Femur (tissue), 1 donor: ENCODE measurements at places on chromosomes 7 and 10.
A peak's percentile ranks its signal among the peaks of the same experiment; 100 is the strongest.

- DNase-seq: peak; percentile 56
These were observed 4.4 kb upstream of the ABHD11 start for GRCh38 chr7:73742753-73743641.

- DNase-seq: no peak
These were observed 1.4 kb downstream of the WNT16 start for GRCh38 chr7:121330053-121330833.

GRCh38 chr10:132869621-132870020, 72.7 kb downstream of the CFAP46 start:
- DNase-seq: peak; percentile 2

DNA sequence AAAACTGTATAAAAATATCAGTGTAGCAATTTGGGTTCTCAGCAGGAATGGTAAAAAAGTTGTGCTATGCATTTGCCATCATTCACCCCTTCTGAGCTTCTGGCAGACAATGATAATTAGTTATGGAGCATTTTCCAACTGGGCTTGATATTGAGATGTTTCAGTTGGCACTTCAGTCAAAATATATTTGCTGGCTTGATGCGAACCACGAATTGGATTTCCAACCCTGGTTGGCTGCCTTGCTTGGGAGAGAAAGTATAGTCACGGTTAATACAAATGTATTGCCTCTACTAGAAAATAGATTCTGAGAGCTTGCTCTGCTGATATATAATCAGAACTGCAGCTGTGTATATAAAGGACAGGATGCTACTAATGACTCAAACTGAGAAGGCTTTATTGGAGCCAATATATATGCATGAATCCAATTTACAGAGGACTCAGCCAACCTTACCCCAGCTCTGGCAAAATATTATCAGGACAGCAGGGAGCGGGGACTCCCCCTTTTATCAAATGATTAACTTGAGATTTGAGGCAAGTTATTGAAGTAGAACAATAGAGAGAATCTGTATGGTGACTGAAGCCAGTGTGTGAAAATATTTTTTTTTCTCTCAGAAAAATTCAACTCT, 219.8 kb upstream of the SMIM30 start:
- DNase-seq: no peak

- DNase-seq: no peak
These were observed 476 bp upstream of the RET start for GRCh38 chr10:43076311-43076875.

DNA sequence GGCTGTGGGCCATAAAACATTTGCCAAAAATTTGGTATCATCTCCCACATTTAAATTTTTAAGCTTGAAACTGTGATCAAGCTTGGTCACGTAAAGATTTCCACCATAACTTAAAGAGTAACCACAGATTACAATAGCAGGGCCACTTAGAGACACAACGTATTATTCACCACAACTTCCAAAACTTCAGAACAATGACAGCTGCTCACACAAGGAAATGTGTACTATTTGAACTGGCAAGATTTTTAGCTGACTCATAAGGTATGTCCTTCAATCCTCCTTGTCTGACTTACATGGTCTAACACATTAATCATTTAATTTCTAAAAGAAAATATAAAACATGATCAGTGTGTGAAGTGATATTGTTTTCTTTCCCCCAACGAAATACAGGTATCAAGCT, 234.5 kb downstream of the PARD3 start:
- DNase-seq: no peak

DNA sequence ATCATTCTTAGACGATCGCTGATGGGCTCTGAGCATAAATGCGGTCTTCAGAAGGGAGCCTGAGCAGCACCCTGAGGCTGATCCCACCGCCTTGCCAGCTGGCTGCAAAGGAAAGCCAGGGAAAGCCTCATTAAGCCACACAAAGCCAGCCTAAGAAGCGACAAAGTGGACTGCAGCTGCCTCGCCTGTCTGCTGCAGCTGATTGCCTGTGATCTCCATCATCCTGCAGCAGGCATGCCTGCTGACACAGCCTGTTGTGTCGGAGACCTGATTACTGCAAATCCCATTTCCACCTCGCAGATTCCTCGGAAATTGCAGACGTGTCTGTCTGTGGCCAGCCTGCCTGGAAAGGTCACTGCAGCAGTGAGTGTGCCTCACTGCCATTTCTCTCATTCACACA, 1087.0 kb upstream of the AUTS2 start:
- DNase-seq: peak; percentile 27

- DNase-seq: no peak
These were observed 40.6 kb upstream of the SRGN start for GRCh38 chr10:69047111-69047832.

DNA sequence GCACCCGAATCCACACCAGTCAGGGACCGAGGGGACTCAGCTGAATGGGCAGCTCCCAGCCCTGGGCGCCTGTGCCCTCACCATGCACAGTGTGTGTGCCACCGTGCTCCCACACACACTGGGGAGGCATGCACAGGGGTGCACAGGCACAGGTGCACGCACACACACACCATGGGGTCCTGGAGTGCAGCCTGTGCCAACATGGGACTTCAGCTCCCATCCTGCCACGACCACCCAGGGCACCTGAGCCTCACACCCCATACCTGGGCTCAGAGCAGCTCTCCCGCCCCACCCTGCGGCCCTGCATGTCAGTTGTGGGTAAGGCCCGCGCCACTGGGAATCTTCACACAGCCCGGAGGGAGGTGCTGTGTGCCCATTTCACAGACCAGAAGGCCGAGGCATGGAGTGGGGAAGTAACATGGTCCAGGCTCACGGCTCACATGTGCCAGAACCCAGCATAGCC, 8.0 kb downstream of the ELFN1 start:
- no peak for DNase-seq

GRCh38 chr10:80894797-80895467, 357.2 kb downstream of the SH2D4B start:
- no peak for DNase-seq

- no peak for DNase-seq
These were observed 147.7 kb downstream of the JAZF1 start for GRCh38 chr7:28032738-28033380.

GRCh38 chr7:70571403-70571934, 560.5 kb upstream of the GALNT17 start:
- peak; percentile 80 for DNase-seq

GRCh38 chr7:127838816-127839415, 186.9 kb downstream of the SND1 start:
- DNase-seq: peak; percentile 26

DNA sequence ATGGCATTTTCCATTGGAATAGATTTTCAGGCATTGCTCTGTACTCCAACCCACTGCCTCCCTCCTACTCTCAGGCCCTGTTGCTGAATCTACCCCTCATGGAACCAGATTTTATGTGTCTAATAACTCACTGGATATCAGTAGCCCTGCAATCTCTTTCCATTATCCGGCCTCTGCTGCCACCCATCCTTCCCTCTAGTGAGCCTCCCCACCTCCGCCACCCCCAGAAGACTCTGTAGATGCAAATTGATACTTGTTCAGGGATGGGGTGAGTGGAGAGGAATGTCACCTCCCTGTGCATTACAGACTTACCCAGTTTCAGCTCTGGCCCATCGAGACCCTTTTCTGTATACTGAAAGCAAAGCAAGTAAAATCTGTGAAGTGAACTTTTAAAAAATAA, 52.3 kb upstream of the PHYHIPL start:
- DNase-seq: no peak

- no peak for DNase-seq
These were observed 114.2 kb downstream of the EGFR start for GRCh38 chr7:55132890-55133551.

- DNase-seq: no peak
These were observed 61.6 kb upstream of the RNF32 start for GRCh38 chr7:156578978-156579430.

GRCh38 chr10:7085913-7086589, 324.8 kb downstream of the SFMBT2 start:
- peak; percentile 36 for DNase-seq

- peak; percentile 10 for DNase-seq
These were observed 88.3 kb downstream of the NKX6-2 start for GRCh38 chr10:132697578-132698200.

GRCh38 chr7:88167223-88167622, 52.6 kb downstream of the SRI start:
- no peak for DNase-seq

- DNase-seq: no peak
These were observed 47.0 kb upstream of the BICC1 start for GRCh38 chr10:58465629-58466028.
